ENCODE measurements at places on chromosomes 2 and 18. TPM values are rescaled to one million over a fixed set of nuclear protein-coding genes. Genes with fewer than 3 reads are reported as not detected.
A peak's percentile ranks its signal among the peaks of the same experiment; 100 is the strongest.

GRCh38 chr2:52563151-52563550 lies 1204.5 kb upstream of the CHAC2 start:
- no peaks in the 10 kb centered on the region for H3K36me3 ChIP-seq
- no peak for DNase-seq
- H3K27me3 ChIP-seq = no peaks in the 10 kb centered on the region
- H3K4me3 ChIP-seq = no peak overlapping the region
- no peak overlapping the region for H3K27ac ChIP-seq
- H3K4me1 ChIP-seq = no peaks in the 10 kb centered on the region

- no peak for DNase-seq
- no peaks in the 10 kb centered on the region for H3K27me3 ChIP-seq
- H3K36me3 ChIP-seq = no peaks in the 10 kb centered on the region
Observed at GRCh38 chr2:239535413-239536144, 134.8 kb upstream of the HDAC4 start.

The ALLC gene
- total RNA-seq = 1.1 TPM

The PLA2R1 gene
- 28.7 TPM for total RNA-seq

DNA sequence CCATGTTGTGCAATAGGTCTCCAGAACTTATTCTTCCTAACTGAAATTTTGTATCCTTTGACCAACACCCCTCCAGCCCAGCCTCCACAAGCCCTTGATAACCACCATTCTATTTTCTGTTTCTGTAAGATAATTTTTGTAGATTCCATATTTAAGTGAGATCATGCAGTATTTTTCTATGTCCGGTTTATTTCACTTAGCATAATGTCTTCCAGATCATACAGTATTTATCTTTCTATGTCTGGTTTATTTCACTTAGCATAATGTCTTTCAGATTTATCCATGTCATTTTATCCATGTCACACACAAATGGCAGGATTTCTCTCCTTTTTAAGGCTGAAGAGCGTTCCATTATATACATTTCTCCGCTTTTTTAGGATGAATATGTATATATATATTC lies 24.4 kb upstream of the ONECUT2 start:
- H3K4me3 ChIP-seq = no peak overlapping the region
- H3K36me3 ChIP-seq = no peaks in the 10 kb centered on the region
- H3K4me1 ChIP-seq = no peaks in the 10 kb centered on the region
- no peaks in the 10 kb centered on the region for H3K27me3 ChIP-seq
- no peak overlapping the region for H3K27ac ChIP-seq
- no peak for DNase-seq

DNA sequence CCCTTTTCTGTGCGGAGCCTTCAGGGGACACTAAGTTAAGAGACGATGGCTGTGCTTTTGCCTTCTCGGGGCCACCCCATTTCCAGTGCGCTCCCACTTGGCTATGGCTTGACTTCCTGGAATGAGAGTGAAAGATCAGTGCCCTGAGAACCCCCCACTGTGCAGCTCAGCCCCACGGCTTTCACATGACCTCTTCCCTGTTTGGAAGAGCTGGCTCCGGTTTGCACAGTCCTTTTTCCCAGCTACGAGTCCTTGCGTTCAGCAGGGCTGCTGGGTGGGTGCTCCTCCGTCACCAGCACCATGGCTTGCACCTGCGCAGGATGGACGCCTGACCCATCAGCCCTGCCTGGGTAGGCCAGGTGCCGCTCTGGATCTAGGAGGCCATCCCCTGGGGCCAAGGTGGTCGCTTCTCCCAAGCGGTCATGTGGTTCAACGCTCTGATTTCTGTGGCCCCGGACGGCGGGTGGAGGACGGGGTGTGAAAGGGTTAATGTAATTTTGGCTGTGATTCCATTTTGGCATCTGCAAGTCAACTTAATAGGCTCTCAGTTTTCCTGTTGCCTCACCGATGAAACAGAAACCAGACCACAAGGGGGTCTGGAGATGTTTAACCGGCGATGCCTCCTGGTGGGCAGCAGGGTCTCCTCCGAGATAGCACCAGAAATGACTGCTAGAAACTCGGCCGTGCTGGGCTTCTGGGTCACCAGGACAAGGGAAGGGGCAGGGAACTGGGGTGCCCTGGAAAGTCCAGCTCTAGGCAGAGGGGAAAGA lies 113.1 kb upstream of the HAAO start:
- no peaks in the 10 kb centered on the region for H3K36me3 ChIP-seq
- H3K4me1 ChIP-seq = peaks cover 96% of the 10 kb centered on the region
- no peaks in the 10 kb centered on the region for H3K27me3 ChIP-seq
- H3K27ac ChIP-seq = peak overlapping the region; percentile 93
- DNase-seq = no peak

DNA sequence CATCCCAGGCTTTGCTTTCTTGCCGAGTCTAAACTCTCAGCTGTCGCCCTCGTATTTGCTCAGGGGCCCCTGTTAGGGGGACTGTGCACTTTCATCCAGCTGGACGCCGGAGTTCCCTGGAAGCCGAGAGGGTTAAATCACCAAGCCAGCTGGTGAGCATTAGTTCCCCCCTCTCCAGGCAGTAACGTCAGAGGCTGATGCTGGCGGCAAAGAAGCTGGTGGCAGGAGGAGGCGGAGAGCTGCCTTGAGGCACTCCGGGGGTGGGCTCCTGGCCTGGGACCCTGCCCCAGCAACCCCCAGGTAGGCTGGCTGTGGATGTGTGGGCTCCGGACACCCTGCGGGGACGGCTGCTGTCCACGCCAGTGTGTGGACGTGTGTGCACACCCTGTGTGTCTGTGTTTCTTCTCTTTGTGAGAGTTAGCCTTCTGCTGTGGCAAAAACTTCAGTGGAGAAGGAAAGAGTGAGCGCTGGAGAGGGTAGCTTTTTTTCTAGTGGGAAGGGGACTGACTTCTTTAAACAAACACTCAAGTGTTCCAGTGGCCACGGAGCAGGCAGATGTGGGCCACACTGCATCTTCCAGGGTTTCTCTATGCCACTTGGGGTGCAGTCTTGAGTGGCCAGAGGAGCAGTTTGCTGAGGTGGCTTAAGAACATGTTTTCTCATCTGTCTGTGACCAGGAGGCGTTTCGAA lies 84.7 kb downstream of the GLI2 start:
- H3K36me3 ChIP-seq = no peaks in the 10 kb centered on the region
- H3K4me1 ChIP-seq = peaks cover 35% of the 10 kb centered on the region
- H3K4me3 ChIP-seq = no peak overlapping the region
- no peaks in the 10 kb centered on the region for H3K27me3 ChIP-seq
- no peak overlapping the region for H3K27ac ChIP-seq

GRCh38 chr2:624096-624495 lies 53.1 kb downstream of the TMEM18 start:
- H3K4me3 ChIP-seq = no peak overlapping the region
- no peaks in the 10 kb centered on the region for H3K4me1 ChIP-seq
- no peak for DNase-seq

- H3K4me1 ChIP-seq = no peaks in the 10 kb centered on the region
- H3K27ac ChIP-seq = no peak overlapping the region
- H3K36me3 ChIP-seq = no peaks in the 10 kb centered on the region
Observed at GRCh38 chr2:218927422-218927821, 32.0 kb upstream of the CDK5R2 start.

GRCh38 chr2:28004086-28004485 lies 113.6 kb downstream of the BABAM2 start:
- H3K27ac ChIP-seq = no peak overlapping the region
- H3K4me1 ChIP-seq = peaks cover 9% of the 10 kb centered on the region
- DNase-seq = no peak
- H3K27me3 ChIP-seq = no peaks in the 10 kb centered on the region
- H3K4me3 ChIP-seq = no peak overlapping the region

GRCh38 chr2:184599054-184599871 lies 934 bp downstream of the ZNF804A start:
- H3K27ac ChIP-seq = peak overlapping the region; percentile 8
- DNase-seq = no peak
- no peaks in the 10 kb centered on the region for H3K36me3 ChIP-seq
- peak overlapping the region; percentile 83 for H3K4me3 ChIP-seq

GRCh38 chr18:77218642-77219041 lies 31.0 kb upstream of the GALR1 start:
- H3K36me3 ChIP-seq = no peaks in the 10 kb centered on the region
- no peaks in the 10 kb centered on the region for H3K27me3 ChIP-seq
- H3K27ac ChIP-seq = no peak overlapping the region
- no peak for DNase-seq

DNA sequence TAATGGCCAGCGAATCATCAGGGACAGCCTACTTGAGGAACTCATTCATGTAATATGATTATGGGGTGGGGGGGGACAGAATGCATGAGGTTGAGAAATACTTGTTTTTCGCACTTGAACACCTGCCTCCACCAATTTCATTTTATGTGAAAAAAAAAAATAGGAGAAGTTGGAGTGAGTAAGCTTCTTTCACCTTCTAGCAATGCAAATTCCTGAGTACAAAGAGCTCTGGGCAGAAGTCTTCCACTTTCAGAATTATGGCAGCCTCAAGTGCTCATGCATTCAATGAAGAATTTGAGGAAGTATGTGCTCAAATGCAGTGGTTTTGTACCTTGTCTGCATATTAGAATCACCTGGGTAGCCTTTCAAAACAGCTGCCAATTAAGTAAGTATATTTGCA lies 40.1 kb upstream of the GPD2 start:
- H3K27me3 ChIP-seq = no peaks in the 10 kb centered on the region
- H3K36me3 ChIP-seq = no peaks in the 10 kb centered on the region

The NDC80 gene
- 1.6 TPM for total RNA-seq
